ENCODE measurements at places on chromosomes 3 and 15.

GRCh38 chr3:105599350-105599749 is 232.6 kb downstream of the ALCAM start:
- no peak for DNase-seq

DNA sequence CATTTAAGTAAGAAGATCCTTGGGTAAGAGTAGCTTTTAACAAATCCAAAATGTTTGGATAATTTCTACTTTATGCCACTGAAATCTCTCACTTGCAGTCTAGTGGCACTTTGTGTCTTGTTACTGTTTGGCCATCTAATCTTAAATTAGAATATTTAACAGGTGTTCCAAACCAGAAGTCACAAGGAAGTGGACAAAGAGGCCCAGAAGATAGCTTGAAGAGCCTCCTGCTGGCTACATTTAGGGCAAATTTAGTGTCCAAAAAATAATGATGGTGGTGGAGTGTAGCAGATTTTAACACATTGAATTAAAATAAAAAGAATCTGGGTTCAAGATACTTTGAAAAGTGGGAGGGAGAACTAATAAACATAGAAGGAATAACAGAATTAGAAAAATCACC is 172.2 kb downstream of the GHSR start:
- DNase-seq = no peak

DNA sequence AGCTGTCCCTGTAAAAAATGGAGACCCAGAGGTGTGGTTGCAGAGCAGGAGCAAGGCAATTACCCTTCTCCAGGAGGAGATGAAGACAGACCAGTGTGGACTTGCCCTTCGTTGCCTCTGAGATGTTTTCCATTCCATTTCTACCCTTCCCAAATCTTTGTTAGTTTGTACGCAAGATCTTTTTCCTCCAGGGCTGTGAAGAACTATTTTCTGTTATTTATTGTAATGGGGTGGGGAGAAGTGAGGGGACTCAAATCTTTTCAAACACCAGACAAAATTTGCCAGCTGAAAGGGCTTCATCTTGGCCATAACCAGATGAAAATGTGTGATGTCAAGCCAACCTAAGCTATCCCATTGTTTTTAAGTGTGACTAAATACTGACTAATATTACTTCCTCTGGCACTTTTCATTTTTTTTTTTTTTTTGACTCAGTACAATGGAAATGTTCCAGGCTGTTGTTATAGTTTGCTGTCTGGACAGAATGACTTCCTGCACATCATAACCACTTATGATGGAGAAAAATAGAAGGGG is 271.3 kb upstream of the TPRG1 start:
- no peak for DNase-seq

DNA sequence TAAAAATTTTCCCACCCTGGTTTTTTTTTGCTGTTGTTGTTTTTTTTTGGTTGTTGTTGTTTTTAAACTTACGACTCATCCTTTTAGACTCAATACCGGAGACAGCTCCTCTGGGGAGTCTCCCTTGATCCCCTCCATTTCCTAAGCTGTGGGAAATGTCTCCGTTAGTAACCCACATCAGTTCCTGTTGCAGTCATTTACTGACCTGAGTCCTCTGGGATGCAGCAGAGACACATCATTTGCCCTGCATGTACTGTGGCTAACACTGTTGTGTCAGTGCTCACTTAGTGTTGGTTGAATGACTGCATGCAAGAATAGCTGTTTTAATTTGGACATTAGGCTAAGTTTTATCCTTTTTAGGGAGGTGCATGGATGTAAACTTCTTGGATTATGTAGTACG is 83.8 kb downstream of the MBNL1 start:
- no peak for DNase-seq

DNA sequence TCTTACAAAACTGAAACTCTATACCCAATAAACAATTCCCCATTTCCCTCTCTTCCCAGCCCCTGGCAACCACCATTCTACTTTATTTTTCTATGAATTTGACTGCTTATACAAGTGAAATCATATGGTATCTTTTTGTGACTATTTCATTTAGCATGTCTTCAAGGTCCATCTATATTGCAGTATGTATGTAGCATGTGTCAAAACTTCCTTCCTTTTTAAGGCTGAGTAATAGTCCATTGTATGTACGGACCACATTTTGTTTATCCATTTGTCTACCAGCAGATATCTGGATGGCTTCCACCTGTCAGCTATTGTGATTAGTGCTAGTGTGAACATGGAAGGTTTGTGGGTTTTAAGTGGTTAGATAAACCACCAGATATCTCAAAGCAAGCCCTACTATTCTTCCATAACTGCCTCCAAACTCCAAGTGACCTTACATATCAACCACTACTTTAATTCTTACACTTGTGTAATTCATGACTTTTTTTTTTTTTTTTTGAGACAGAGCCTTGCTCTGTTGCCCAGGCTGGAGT is 134.7 kb downstream of the TMCC1 start:
- no peak for DNase-seq

DNA sequence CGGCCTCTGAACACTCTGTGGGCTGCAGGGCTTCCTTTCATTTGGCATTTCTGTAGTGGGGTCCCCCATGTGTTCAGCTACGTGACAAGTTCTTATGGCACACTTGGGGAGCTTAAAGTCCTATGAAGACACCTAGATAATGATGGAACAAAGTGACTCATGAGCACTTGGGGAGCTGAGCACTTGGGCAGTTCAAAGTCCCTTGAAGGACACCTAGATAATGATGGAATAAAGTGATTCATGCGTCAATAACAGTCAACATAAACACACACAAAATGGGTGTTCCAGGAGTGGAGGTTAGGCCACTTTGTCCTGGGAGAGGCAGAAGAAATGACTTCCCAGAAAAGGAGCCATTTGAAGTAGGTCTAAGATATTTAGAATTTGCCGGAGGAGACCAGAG is 66.6 kb downstream of the LDHAL6B start:
- DNase-seq = no peak

DNA sequence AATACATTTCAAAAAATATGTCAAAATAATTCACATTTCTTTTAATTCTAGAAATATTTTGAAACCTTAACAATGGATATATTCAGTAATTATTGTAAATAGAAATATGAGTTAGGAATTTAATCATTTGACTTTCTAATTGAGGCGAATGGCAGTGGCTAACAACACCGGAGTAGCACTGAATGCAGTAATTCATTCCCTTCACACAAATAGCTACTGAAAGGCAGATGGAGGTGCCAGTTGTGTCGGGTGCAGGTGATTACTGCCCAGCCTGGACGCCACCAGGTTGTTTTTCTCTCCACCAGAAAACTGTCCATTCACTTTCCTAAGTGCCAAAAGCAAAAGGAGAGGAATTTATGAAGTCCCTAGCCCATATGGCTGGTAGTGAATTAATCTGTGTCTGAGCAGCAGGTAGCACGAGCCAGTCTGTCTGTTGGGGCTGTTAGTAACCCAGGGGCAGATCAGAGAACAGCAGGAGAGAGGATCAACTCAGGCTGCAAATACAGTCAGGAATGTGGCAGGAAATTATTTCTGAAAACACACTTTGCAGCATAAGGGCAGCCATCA is 79.3 kb upstream of the GMNC start:
- no peak for DNase-seq

GRCh38 chr3:128416578-128417211 is 50.0 kb downstream of the DNAJB8 start:
- no peak for DNase-seq

- no peak for DNase-seq
These were observed 53.6 kb upstream of the DCLK3 start for GRCh38 chr3:36817806-36818533.

- DNase-seq = no peak
These were observed 14.3 kb downstream of the FLNB start for GRCh38 chr3:58022490-58022889.

DNA sequence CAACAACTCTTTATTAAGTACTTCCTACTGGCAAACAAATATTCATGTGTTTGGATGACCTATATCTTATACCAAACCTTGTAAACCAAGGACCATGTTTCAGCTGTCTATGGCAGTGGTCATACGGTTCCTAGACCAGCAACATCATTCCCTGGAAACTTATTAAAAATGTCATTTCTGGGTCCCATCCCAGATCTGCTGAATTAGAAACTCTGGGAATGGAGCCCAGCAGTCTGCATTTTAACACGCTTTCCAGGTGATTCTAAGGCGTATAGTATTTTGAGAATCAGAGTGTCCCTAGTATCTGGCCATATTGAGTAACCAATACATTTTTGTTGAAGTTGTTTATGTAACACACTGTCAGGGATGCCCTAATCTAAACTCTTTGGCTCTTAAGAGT is 363.4 kb upstream of the LRRC3B start:
- no peak for DNase-seq

- no peak for DNase-seq
These were observed 232.9 kb upstream of the GPR149 start for GRCh38 chr3:154662851-154663250.

DNA sequence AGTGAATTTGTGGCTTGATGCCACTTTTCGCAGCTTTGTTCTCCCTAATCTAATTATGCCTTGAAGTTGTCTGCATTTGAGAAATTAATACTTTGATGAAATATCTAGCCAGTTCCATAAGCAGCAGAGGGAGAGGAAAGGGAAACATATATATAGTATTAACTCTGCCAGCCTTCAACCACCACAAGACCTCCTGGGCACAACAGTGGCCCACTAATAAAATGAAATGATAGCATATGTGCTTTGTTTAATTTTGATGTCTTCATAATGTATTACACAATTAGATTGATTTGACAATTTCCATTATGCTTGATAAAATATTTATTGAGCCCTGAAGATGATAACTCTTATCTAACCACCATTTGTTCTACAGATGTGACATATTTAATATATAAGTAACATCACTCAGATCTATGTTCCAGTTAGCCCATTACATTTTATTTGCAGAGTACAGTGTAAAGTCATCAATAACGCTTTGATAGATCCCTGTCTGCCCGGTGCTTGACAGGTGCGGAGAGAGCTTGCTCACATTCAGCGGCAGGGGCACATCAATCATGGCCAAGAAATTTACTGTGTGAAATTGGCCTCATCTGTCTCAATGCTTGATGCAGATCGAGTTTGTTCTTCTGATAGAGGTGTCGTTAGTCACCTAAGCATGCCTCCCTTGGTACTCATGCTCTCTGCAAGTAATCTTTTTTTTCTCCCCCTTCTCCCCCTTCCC is 187.4 kb downstream of the MECOM start:
- no peak for DNase-seq

GRCh38 chr15:50017522-50017921 is 101.5 kb downstream of the ATP8B4 start:
- no peak for DNase-seq

Measured in activated CD4-positive, alpha-beta T cell treated with anti-CD3 and anti-CD28 coated beads for 24 hours (primary cell).